Inflammatory macrophage treated with lipopolysaccharide for 4 hours (primary cell): ENCODE measurements at places on chromosomes 16 and 17.

DNA sequence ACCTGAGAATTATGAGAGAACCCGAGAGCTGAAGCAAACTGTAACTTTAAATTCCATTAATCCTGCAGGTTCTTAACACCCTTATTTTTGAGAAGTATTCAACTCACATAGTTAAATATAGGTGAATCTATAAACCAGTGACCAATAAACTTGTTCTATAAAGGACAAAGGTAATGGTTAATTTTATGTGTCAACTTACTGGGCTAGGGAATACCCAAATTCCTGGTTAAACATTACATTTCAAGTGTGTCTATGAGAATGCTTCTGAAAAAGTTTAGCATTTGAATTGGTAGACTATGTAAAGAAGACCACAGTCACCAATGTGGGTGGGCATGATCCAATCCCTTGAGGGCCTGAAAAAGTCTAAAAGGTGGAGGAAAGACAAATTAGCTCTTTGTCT is 99.1 kb downstream of the KCNJ2 start:
- no peak for DNase-seq

DNA sequence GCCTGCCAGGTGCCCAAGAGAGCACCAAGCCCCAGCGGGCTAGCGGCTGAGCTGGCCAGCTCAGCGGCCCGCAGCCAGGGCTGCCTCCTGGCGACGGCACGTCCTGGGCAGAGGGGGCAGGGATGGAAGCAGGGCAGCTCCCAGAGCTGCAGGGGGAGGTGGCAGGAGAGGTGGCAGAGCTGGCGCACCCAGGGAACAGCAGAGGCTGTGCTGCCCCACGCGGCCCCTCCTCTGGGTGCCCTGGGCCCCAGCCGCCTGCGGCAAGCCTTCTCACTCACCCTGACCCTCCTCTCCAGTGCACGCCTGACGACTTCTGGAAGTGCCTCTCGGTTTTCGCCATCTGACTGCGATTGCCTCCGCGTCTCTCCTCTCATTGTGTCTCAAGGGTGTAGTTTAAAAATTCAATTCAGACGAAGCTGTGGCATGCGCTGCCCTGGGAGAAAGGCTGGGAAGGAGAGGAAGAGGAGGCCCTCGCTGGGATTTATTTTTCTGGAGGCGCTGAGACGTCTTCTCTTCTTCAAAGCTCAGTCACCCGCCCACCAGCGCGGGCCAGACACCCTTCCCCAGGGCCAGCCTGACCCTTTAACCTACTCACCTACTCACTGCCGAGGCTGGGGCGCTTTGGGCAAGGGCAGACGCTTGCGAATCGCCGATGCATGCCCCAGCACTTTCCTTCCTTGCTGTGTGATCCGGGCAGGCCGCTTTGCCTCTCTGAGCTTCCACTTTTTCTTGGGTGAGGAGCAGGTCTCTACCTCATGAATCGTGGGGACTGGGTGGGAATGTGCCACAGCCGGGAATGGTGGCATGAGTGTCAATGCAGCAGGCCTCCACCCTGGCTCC is 24.9 kb downstream of the GSE1 start:
- no peak for DNase-seq

DNA sequence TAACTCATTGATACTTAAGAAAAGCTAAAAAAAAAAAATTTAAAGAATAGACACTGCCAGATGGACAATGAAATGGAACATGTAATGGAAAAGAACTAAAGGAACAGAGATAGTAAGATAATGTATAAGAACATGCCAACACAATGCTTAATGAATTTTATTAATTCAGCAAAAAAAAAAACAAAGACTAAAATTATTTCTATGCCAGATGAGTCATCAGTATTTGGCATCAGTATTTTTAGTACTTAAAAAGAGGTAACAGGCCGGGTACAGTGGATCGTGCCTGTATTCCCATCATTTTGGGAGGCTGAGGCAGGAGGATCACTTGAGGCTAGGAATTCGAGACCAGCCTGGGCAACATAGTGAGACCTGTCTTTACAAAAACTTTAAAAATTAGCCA is 168.5 kb downstream of the CYB561 start:
- DNase-seq: no peak

DNA sequence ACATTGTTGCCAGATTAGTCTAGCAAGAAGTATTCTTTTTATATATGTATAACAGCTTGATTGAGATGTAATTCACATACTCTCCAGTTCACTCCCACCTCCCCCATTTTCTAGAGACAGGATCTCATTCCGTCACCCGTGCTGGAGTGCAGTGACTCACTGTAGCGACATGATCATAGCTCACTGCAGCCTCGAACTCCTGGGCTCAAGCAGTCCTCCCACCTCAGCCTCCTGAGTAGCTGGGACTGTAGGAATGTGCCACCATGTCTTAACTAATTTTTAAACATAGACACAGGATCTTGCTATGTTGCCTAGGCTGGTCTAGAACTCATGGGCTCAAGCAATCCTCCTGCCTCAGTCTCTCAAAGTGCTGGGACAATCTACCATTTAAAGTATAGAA is 3.3 kb upstream of the RSAD1 start:
- no peak for DNase-seq

- no peak for DNase-seq
Observed at GRCh38 chr16:67202426-67202825, 3.5 kb downstream of the ELMO3 start.

- DNase-seq: no peak
Observed at GRCh38 chr16:10324210-10324609, 61.7 kb upstream of the ATF7IP2 start.

GRCh38 chr17:39349246-39349645 is 52.2 kb downstream of the FBXL20 start:
- no peak for DNase-seq

DNA sequence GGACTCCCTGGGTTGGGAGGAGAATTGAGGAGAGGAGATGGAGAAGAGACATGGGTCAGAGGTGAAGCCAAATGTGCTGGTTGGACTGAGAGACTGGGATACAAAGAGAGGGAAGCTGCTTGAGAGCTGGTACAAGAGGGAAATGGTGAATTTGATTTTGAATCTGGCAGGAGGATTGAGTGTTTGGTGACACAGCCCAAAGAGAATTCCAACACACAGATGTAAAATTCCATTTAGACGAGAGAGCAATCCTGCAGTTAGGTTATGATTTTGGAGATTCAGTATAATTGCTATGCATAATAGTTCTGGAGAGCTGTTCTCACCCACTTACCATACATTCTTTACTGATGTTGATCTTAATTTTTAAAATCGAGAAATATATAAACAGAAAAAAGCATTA is 57.7 kb downstream of the HSD17B2 start:
- no peak for DNase-seq

DNA sequence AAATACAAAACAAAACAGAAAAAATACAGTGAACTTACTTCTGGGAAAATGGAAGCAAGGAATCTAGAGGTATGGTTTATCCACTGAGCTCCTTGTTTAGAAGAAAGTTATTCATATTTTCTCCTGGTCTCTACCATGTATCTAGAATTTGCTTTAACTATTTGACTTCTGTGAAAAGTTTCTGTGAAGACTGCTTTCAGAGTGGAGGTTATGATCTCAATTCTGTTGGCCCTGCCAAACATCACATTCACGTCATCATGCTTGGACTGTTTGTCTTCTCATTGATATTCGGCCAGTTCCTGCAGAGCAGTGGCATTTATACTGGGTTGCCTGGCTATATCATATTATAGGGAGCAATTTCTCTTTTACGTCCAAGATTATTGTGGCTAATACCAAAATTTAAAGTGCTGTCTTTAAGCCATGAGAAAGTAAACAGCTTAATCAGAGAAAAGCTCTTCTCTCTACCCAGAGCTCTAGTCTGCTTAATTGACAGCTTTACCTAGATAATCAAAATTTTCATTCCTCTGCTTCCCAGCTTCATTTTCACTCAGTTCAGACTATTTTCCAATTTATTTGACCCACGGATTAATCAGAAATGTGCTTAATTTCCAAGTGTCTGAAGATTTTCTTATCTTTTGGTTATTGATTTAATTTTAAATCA is at the start of gene ABCA8:
Gene ABCA8 (minus strand): TSS at position 212 of the 661 bp plus-strand sequence. CDS start 13,358 bp downstream, outside the sequence.
- DNase-seq: no peak
